ENCODE measurements at places on chromosomes 6 and 20.
A peak's percentile ranks its signal among the peaks of the same experiment; 100 is the strongest.

DNA sequence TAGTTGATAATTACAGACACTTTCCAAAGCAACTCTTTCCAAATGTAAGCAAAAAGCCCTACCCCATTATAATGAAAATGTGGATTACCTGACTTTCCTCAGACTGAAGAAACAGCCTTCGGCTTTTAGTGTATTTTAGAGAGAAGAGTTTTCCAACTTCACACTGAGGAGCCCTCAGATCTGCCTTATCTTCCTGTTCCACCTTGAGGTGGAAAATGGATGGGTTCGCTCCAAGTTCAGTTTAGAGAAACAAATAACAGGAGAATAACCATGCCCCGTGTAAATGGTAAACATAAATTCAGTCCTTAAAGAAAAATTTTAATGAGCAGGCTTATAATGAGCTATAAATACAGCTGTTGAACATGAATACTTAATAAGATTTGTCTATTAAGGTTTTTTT is 21.1 kb upstream of the MTHFD1L start:
- DNase-seq = no peak

DNA sequence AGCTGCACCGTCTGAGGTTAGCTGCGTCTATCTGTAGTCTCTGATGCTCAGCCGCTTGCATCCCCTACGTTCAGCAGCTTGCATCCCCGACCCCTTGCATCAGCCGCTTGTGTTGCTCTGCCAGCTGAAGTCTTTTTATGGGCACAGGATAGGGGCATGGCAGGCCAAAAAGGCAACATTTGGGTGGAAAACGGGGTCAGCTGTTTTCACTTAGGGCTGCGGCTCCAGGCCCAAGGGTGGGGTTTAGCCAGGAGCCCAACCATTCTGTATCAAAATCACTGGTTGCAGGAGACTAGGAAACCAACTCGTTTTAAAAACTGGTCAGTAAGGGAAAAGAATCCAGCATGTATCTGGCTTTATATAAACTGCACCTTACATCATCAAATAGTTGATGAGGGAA is 49.9 kb downstream of the FAM50B start:
- DNase-seq = no peak

DNA sequence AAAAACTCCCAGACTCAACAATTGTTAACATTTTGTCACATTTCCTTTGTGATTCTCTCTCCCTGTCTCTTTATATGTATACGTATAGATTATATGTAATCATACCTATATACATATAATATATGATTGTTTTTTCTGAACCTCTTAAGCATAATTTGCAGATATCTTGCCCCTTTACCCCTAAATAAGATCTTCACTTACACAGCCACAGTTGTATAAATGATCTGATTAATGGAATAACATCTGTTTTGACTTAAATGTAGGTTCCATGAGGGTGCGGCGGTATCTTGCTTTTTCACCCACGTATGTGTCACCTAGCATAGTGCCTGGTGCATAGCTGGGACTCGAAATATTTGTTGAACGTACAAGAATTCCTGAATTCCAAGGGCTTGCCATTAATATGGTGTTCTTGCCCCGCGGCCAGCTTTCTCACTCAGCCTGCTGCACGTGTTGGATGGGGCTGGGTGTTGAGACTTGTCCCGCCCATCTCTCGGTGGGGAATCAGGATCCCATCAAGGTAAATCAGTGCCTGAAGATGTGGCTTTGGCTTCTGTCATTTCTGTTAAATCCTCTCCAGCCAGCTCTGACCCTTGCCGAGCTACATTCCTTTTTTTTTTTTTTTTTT is 10.4 kb upstream of the MANBAL start:
- no peak for DNase-seq

DNA sequence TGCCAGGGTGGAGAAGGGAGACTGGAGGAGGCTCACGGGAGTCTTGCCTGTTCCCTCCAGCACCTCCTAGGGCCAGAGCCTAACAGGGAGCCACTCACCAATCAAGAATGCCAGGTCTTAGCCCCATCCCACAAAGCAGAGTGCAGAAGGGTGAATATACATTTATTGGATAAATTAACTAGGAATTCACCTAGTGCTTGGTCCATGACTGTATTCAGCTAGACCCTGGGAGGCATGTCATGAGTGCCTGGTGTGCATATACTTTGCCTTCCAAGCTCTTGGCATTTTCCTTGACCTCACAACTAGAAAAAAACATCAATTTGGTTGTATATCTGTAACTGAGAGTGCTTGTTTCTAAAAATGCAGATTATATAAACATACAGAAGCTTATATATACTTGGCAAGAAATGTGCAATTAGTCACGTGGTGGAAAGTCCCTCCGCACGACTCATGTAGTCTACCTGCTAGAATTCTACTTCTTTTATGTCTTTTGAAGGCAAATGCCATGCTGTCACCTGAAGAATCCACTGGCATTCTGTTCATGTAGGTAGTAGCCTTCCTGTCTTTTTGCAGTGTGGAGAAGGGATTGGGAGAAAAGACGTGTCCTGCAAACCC is 991.0 kb downstream of the KIF16B start:
- no peak for DNase-seq

- DNase-seq = peak; percentile 50
Observed at GRCh38 chr6:34680802-34681515, 15.6 kb downstream of the ILRUN start.

GRCh38 chr6:139402876-139403386 is 28.5 kb upstream of the CITED2 start:
- no peak for DNase-seq

- no peak for DNase-seq
Observed at GRCh38 chr6:39843305-39844020, 51.3 kb downstream of the DAAM2 start.

DNA sequence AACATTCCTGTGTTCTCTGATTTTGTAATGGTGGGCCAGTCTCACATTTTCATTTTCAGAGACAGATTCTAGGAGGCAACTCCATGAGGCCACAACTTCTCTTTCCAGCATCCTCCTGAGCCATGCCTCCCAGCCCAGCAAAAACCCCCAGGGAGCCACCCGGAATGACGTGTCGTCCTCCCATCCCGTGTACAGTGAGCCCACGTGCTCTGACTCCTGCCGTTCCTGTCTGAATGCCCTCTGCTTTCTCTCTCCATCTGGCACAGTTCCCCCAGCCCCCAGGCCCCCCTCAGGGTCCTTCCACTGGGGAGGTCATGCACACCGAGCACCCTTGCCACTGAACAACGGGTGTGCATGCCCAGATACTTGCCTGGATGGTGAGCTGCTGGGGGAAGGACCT is 38.0 kb downstream of the C20orf203 start:
- no peak for DNase-seq
